ENCODE measurements at places on chromosomes 13 and 19.

DNA sequence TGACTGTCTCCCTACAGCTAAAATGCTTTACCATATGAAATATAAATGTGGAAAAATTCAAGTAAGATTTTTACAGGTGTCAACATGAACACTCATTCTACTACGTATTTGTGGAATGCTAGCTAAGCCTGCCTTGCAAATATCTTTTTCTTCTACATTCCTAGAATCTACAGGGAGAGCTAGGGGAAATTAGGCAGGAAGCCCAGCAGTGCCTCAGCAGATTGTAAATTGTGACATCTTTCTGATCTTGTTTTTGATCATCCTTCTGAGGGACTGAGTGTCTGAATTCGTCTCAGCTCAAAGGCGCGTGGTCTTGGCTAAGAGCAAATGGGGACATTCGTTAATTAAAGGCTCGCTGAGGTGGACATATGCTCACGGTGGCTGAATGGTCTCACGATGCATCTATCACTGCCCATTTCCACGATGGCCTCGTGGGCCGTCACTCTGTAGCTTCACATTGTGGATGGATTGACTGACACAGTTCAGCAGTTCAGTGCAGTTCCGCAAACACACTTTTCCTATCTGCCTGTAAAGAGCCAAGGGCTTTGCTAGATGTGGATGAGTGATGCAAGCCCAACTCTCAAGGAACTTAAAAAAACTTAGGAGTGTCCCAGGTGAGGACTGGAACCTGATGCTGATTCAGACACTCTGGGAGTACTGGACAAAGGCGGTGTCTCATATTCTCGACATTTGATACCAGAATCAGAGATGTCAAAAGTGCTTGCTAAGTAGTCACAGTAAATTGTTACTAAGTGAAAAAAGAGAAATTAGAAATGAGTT, 562.5 kb downstream of the EFNB2 start:
- no peak for DNase-seq

DNA sequence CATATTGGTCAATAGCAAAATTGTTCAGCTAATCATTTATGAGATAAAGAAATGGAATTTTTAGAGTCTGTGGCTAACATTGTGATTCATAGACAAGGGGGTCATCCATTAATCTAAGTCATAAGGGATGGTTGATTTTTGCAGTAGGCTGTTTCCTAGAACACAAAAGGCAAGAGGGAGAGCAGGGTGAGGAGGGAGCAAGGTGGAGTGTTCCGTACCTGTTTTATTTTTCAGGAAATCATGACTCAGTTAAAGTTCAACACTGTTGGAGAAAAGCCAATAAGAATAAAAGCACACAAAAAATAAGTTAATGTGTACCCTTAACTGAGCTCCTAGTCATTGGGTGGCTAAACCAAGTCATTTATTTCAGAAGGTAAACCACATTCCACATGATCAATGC, 512.4 kb upstream of the ATXN8OS start:
- DNase-seq, result no peak

- no peak for DNase-seq
Observed at GRCh38 chr13:47168066-47168465, 271.2 kb upstream of the HTR2A start.

GRCh38 chr13:90577726-90578125, 769.8 kb upstream of the MIR17HG start:
- no peak for DNase-seq

DNA sequence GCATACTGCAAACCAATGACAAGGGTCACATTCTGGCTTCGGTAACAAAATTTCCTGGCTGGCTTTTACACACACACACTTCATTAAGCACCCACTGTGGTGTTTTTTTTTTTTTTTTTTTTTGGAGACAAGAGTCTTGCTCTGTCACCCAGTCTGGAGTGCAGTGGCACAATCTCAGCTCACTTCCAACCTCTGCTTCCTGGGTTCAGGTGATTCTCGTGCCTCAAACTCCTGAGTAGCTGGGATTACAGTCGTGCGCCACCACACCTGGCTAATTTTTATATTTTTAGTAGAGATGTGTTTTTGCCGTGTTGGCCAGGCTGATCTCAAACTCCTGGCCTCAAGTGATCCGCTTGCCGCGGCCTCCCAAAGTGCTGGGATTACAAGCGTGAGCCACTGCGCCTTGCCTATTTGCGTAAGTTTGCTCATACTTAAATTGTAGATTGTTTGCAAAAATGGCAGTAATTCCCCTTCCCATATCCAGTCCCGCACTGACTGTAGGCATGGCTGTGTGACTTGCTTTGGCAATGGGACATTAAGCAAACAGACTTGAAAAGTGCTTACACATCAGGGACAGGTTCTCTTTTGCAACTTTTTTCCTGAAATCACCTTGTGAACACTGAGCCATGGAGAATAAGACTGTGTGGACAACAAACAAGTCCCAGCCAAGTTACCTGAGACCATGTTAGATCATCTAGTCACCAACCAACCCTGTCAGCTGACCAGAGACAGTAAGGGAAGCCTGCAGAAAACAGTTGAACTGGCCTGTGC, 42.1 kb upstream of the EBPL start:
- no peak for DNase-seq

- no peak for DNase-seq
Observed at GRCh38 chr13:73910733-73911132, 223.5 kb downstream of the KLF12 start.

- DNase-seq, result no peak
Observed at GRCh38 chr13:109384491-109385241, 401.7 kb downstream of the IRS2 start.

DNA sequence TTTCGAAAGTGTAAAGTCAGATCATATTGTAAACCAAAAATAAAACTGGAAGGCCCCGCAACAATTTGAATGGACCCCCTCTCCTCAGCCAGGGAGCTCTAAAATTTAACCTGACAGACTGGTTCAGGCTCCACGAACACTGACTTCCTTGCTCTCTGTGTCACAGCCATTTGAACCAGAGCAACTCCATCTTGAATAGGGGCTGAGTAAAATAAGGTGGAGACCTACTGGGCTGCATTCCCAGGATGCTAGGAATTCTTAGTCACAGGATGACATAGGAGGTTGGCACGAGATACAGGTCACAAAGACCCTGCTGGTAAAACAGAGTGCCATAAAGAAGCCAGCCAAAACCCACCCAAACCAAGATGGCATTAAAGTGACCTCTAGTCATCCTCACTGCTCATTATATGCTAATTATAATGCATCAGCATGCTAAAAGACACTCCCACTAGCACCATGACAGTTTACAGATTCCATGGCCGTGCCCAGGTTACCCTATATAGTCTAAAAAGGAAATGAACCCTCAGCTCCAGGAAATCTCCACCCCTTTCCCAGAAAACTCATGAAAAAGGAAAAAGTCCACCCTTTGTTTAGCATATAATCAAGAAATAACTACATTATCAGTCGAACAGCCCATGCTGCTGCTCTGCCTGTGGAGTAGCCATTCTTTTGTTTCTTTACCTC, 43.1 kb downstream of the RFXAP start:
- no peak for DNase-seq

GRCh38 chr19:55116859-55117662, at the start of gene PPP1R12C:
TSS of gene PPP1R12C (minus strand) at chr19:55117637. CDS start at chr19:55117543, 94 bp downstream.
- DNase-seq, result no peak

- DNase-seq, result no peak
Observed at GRCh38 chr19:42303101-42303464, 659 bp upstream of the PAFAH1B3 start.

DNA sequence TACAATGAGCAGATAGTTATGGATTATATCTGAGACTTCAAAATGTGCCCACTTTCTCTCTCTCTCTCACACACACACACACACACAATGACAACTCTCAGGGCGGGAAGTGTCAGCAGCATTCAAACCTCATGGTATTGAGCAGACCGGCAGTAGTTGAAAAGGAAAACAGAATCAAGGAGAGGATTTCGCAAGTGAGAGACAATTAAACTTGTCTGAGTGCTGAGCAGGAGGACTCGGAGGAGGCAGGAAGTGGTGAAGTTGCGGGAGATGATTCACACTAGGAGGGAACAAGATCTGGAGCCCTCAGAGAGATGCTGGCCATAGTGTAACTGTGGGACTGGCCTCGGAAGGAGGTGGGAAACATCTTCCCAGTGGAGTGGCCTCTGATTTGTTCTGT, 353.1 kb downstream of the EFNB2 start:
- peak; percentile 49 for DNase-seq

- no peak for DNase-seq
Observed at GRCh38 chr19:54462655-54463530, 685 bp downstream of the LENG9 start.

Data from SIG-M5 (cell line).